Right ventricle myocardium inferior (tissue), 1 donor: ENCODE measurements at places on chromosomes 5 and 9. TPM values are rescaled to one million over a fixed set of nuclear protein-coding genes. Genes with fewer than 3 reads are reported as not detected.

The GLDC gene
- not detected for total RNA-seq

The FSD1L gene
- 4.5 TPM for total RNA-seq

The SPINK7 gene
- total RNA-seq = not detected

The NUTM2F gene
- not detected for total RNA-seq
